Stimulated activated CD8-positive, alpha-beta memory T cell treated with anti-CD3 and anti-CD28 coated beads, Interleukin-2, amount 100 ng/mL, for 1 hour (primary cell): ENCODE measurements at places on chromosomes 4 and X.

- DNase-seq: no peak
Measured at GRCh38 chr4:47490550-47490949, 5.5 kb downstream of the ATP10D start.

GRCh38 chrX:79366873-79367749 is at the start of gene ITM2A:
Gene ITM2A, minus strand, starts transcription at chrX:79367334. Its CDS starts 119 bp downstream, at chrX:79367215.
- DNase-seq: peak; percentile 21

DNA sequence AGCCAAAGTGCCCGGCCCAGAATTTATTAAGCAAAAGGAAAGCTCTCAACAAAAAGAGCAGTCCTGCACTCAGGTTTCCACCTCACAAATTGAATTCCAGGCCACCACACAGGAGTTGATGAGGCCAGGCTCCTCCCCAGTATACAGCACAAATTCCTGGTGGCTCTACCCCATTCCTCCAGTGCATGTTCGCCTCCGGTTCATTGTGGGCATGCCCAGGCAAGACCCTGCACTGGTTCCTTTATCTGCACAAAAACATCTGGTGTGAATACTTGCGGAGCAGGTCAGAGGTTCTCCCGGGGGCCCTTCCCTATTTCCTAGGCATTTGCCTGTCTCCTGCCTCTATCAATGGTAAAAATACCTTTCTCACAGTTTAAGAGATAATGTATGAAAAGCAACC is 195.2 kb upstream of the ANXA10 start:
- no peak for DNase-seq

- DNase-seq: no peak
Measured at GRCh38 chrX:63720293-63720692, 64.7 kb downstream of the ARHGEF9 start.

DNA sequence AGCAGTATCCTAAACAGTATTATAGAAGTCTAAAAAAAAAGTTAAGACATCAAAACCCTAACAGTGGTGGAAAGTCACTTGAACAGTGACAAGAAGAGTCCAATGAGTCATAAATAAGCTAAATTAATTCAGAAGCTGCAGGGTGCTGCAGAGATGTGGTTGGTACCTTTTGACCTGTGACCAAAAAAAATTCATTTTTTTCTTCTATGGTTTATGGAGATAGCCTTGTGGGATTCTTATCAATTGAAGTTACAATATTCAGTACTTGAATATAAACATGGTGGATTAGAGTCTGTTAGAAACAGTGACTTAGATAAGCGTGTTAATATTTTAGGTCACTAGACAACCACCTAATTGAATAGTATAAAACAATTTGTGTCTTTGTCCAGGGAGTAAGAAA is 35.4 kb downstream of the CCSER1 start:
- DNase-seq: no peak

DNA sequence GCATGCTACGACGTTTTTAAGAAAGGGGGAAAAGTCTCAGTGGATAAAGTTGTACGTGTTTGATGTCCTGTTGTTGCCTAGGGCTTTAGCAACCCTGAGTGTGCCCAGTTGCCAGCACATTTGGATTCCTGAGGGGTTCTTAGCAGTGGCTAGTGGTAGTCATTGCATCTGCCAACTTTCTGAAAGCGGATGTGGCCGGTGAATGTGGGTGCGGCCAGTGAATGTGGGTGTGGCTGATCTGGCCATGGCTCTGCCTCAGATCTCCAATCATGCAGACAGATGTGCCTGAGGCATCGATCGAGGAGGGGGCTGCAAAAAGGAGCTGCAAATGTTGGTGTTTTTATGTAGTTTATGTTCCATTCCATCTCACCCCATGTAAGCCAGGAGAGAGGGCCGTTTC is 41.5 kb upstream of the FAT1 start:
- no peak for DNase-seq

DNA sequence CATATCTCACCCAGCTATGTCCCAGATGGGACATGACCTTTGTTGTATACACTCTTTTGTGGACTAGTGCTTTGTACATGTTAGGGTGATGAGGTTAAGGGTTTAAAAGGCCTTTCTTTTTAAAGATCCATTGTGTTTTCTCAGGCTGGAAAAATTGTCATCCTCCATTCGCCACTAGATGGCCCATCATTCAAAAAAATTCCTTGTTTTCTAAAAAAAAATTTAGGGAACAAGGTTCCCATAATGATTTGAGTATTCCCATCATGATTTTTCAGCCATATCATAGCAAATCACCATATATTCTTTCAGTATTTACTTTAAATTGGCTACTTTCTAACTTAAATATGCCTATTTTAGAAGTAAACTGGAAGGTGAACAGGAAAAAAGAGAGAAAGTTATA is 91.9 kb upstream of the TMEM164 start:
- DNase-seq: no peak

- no peak for DNase-seq
Measured at GRCh38 chrX:35728481-35728880, 69.7 kb upstream of the MAGEB16 start.

- DNase-seq: no peak
Measured at GRCh38 chr4:127214016-127214415, 418.7 kb upstream of the INTU start.

GRCh38 chrX:106742805-106743204 is 16.3 kb downstream of the RNF128 start:
- DNase-seq: no peak

GRCh38 chr4:89303177-89303576 is 4.4 kb downstream of the GPRIN3 start:
- DNase-seq: no peak

- DNase-seq: no peak
Measured at GRCh38 chr4:56879996-56880395, 27.7 kb upstream of the REST start.

DNA sequence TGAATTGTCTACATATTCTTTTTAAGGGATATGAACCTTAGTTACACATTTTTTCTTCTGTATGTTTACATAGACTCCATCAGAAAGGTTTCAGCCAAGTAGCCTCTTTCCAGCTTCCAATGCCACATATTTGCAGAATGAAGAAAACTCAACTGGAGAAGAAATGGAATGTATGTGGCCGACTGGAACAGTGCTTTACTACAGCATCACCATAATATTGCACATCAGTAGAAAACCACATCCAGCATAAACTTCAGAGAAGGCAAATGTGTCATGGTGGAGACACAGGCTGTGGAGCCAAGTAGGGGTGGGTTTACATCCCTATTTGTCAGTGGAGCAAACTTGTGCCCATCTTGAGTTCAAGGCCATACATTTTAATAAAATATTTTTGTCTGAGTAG is 204.8 kb upstream of the LDB2 start:
- DNase-seq: no peak

DNA sequence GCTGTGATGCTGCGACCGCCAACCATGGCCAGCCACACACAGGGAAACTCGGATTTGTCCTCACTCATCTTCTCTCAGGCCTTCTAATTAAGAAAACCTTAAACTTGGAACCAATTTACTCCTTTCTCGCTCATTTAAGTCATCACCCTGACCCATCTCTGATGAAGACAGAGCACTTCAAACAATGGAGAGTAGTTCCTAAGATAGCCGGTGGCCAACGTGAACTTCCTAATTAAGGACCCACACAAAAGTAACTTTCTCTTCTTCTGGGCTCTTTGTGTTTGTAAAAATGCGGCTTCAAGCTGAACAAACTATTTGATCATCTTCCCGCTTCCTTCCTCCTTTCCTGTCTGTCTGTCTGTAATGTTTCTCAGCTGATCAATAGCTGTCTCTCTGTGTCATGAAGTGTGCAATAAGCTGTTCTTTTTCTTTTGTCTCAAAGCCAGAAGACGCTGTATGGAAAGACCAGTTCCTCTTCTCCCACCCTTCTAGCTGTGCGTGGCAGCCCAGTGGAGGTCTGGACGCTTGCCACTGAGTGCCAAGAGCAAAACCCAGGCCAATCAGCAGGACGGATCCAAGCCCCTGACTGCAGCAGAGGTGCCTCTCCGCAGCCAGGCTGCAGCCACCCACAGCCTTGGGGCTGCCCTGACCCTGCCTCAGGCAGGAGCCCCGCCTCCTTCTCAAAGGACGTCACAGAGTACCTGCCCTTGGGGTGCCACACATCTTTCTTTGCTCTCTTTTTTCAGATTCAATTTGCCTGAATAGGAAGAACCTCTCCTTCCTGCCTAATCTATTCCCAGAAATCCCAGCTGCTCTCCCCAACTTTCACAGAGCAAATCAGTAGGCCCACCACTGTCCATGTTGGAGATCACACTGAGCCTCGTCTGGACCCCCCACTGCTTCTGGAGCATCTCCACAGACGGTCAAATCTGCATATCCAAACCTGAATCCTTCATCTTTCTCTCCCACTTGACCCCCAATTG is 59.3 kb downstream of the MAML3 start:
- DNase-seq: peak; percentile 15

- no peak for DNase-seq
Measured at GRCh38 chr4:137514406-137515111, 17.7 kb downstream of the PCDH18 start.

DNA sequence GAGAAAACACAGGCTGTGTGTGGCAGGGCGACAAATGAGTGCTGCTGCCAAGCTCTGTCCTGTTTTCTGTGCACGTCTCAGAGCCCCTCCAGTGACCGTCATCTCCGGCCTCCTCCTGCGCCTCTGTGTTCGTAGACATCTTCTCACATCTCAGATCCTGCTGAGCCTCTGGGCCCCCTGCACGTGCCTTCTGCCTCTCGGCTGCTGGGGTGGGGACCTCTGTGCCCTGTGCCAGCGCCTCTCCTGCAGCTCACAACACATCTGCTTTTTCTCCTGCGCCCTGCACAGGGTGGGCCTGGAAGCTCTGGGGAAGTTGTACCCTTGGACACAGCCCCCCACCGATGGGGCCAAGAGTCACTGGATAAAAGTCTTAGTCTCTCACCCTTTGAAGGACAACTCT is 2.4 kb upstream of the CTAG2 start:
- no peak for DNase-seq

- DNase-seq: no peak
Measured at GRCh38 chr4:129362691-129363274, 266.8 kb downstream of the C4orf33 start.

- DNase-seq: no peak
Measured at GRCh38 chr4:151988591-151988990, 227.8 kb upstream of the GATB start.

DNA sequence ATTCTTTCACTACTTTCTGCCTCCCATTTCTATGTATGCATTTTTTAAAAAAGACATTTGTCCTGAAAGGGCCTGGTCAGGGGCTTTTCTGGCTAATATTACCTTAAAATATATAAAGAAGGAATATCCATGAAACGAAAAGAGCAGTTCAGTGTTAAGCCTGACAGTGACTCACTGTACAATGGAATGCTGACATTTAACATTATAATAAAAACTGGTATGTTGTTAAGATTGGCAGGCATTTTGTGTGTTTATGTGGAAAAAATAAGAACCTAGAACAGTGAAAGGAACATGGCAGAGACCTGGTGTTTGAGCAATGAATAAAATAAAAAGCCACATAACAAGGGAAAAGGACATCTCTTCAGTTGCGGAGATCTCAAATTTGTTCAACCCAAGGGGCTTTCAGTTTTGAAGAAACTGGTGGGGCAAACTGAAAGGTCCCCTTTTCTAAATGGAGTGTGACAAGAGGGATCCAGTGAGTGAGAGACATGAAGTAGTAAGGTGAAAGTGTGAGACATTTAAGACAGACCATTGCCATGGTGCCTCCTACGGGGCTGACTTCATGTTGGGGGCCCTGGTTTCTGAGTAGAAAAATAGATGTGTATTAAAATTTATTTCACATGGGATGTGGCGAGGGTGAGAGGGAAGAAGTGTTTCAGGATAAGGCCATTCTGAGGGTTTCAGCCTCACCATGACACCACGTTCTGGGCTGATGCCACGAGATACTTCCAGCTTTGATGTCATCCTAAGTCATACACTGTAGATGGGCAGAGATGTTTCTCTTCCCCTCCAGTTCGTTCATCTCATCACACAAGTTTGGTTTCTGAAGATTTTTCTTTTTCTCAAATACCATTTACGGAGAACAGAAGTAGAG is 324.9 kb downstream of the PPP3CA start:
- no peak for DNase-seq

DNA sequence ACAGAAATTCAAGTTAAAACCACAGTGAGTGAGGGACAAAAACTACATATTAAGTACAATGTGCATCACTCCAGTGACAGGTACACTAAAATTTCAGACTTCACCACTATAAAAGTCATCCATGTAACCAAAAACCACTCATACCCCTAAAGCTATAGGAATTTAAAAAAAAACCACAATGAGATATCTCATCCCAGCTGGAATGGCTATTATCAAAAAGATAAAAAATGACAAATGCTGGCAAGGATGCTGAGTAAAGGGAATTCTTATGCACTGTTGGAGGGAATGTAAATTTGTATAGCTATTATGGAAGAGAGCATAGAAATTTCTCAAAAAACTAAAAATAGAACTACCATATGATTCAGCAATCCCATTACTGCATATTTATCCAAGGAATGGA is 171.1 kb downstream of the HHIP start:
- no peak for DNase-seq

DNA sequence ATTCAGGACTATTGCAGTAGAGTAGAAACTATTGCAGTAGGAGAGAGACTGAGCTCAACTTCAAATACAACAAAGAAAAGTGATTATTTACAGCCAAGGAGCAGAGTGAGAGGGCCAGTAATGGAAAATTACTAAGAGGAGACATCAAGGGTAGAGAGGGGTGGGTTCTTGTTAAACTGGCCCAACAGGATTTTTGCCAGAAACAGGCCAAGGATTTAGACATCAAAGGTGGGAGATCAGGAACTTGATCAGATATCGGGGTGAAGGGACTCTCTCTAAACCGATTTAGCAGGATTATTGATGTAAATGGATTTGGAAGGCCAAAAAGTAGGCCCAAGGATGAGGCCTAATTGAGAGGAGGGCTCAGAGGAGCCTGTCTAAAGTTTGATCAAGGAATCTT is 64.8 kb downstream of the IRS4 start:
- DNase-seq: no peak

DNA sequence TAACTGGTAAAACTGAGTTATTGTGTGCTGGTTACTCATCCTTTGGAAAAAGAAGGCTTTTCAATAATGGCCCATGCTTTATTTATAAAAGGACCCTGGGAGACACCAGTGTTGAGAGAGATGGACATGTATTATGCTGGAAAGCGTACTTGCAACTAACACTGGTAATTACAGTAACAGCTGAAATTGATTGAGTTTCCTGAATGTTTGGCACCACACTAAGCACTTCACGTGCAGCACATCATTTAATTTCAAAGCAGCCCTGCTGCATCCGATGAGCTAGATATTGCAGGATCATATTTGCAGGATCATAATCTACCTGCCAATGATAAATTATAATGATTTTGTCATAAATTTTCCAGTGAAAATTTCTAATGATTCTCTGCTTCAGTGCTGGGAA is 81.5 kb downstream of the QRFPR start:
- DNase-seq: no peak

DNA sequence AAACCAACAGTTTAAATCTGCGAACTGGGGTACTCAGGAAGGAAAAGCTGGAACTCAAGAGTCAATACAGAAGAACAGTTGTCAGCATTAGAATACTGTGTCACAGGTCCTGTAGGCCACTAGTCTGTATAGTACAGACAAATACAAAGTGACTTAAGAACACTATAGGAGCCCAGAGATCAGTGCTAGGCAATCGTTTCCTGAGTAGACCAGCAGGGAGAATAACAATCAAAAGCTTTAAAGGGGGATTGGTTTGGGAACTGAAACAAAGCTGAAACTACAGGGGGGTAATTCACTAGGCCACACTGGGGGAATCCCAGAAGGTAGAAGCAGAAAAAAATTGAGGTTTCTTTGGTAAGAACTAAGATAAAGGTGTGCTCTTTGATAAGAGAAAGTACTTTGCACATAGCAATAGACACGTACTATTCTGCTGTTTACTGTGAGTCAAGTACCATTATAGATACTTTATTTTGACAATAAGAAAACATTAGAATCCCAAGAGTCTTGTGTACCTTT is 339.7 kb downstream of the PCDH19 start:
- DNase-seq: no peak

GRCh38 chr4:99008051-99008450 is 12.5 kb downstream of the METAP1 start:
- DNase-seq: no peak
